ENCODE measurements at places on chromosomes 12 and 14.
A peak's percentile ranks its signal among the peaks of the same experiment; 100 is the strongest.

- DNase-seq = no peak
Observed at GRCh38 chr14:54881761-54882401, 20.7 kb downstream of the GCH1 start.

DNA sequence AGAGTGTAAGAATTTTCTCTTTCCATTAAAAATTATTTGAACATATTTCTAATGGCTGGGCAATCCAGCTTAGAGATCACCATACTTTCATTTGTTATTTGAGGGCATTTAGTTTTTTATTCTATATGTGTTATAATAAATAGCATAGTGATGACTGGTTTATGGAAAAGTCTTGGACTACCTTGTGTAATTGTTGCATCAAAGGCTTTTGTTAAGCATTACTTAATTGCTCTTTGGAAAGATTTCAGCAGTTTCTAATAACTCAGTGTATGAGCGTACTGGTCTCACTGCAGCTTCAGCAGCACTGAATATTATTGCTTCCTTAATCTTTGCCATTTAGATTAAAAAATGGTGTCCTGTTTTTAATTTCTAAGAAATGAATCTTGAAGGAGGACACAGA, 22.8 kb downstream of the TMEM19 start:
- DNase-seq = no peak

DNA sequence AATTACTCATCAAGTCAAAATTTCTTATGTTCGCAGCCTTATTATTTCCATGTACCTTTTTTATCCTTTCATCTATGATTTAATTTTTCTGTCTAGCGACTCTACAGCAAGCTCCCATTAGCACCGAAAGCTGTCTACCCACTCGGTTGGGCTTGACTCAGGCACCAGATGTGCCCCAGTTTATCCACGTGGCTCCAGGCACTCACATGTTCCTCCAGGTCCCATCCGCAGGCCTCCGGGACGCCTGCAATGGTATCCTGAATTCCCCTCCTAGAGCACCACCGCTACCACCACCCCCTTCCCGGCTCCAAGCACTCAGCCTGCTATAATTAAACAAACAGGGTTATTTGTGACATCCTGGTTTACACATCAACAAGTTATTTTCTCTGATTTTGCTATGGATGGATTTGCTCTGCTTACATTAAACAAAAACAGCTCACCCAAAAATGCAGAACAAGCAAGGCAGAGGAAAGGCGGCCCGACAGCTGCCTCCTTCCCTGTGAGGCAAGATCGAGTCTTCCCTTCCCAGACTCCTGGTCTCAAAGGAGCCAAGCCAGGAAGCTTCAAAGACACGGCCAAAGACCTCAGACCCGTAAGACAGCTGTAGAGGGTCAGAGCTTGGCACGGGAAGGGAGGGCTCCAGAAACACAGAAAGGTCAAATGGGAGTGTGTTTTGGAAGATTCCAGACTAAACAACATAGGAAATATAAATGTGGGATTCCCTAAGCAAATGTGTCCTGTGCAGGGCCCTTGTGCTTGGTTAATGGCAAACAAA, 253.8 kb downstream of the TTC8 start:
- DNase-seq = no peak

- DNase-seq = no peak
Observed at GRCh38 chr12:70963081-70963660, 42.6 kb upstream of the PTPRR start.

- no peak for DNase-seq
Observed at GRCh38 chr14:76694106-76694505, 67.2 kb upstream of the VASH1 start.

DNA sequence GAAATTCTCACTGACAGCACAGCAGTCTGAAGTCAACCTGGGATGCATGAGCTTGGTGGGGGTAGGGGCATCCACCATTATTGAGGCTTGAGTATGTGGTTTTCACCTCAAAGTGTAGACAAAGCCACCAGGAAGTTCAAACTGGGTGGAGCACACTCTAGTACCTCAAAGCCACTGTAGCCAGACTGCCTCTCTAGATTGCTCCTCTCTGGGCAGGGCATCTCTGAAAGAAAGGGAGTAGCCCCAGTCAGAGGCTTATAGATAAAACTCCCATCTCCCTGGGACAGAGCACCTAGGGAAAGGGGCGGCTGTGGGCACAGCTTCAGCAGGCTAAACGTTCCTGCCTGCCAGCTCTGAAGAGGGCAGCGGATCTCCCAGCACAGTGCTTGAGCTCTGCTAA, 143.0 kb downstream of the KITLG start:
- no peak for DNase-seq

- DNase-seq = no peak
Observed at GRCh38 chr14:45916340-45916953, 663.4 kb upstream of the MIS18BP1 start.

DNA sequence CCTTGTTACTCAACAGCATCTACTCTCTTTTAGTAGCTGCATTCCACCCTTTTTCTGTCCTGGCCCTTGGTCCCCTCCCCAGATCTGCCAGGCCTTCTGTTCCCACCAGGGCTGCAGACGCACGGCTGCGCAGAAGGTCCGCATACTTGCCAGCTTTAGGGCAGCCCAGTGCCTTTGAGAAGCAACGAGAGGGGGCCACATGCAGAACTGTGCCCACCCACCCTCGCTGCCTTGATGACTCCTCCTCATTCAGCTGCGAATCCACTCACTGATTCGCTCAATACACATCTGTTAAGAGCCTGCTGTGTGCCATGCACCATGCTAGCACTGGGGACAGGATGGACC, 39.2 kb downstream of the PRIMA1 start:
- DNase-seq = no peak

DNA sequence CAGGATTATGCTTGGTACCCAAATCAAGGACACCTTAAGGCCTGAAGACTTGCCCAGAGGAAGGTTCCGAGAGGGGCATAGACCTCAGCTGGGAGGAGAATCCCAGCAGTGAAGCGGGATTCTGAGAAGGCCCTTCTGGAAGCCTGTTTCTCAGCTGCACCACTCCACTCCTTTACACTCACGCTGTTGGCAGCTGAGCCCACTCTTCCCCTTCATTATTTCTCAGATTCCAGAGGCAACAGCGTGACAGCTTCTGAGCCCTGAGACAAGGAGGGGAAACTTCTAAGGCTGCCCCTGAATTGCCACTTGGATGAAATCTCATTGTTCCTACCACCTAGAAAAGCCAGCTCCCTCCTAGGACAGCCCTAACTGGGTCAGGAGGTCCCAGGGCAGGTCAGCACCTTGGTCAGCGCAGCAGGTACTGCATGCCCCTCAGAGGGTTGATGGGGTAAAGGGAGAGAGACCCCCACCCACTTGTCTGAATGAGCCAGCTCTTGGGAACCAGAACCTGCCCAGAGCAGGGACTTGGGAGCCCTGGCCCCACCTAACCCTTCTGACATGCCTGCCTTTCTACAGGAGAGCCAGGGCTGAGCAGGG, 53.9 kb downstream of the ISCA2 start:
- no peak for DNase-seq

GRCh38 chr14:101469382-101470247, 91.7 kb upstream of the DIO3 start:
- DNase-seq = no peak

DNA sequence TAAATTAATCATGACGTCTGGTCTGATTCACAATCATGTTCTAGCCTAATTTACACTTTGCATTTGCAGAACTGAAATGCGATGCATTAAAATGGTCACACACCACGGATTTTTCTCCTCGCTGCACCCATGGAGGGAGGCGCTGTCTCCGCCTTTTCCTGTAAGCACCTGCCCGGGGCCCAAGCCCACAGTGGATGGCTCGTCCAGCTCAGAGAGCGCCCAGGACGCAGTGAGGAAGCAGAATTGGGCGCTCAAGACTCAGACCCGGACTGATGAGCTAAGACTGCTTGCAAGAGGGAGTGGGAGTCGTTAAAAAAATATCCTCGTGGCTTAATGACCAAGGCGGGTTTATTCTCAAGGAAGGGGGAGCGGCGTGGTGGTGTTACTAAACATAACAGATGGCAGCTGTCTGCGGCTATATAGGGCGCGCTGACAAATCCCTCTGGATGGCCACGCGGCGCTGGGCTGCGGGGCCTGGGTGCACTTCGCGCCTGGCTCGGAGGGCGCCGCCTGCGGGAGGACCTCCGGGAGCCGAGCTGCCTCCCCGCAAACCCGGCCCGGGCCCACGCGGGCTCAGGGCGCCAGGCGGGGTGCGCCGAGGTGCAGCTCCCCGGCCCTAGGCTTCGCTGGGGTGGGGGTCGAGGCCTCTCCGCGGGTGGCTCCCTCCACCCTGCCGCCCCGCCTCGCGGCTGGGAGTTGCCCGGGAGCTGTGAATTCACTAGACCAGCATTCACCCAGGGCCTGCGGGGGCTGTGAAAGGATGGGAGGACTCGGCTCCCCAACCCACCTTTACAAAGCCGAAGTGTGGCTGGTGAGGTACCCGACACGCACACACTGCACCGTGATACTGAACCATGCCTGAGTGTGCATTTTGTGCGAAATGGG, 78.7 kb downstream of the PPM1A start:
- peak; percentile 17 for DNase-seq

DNA sequence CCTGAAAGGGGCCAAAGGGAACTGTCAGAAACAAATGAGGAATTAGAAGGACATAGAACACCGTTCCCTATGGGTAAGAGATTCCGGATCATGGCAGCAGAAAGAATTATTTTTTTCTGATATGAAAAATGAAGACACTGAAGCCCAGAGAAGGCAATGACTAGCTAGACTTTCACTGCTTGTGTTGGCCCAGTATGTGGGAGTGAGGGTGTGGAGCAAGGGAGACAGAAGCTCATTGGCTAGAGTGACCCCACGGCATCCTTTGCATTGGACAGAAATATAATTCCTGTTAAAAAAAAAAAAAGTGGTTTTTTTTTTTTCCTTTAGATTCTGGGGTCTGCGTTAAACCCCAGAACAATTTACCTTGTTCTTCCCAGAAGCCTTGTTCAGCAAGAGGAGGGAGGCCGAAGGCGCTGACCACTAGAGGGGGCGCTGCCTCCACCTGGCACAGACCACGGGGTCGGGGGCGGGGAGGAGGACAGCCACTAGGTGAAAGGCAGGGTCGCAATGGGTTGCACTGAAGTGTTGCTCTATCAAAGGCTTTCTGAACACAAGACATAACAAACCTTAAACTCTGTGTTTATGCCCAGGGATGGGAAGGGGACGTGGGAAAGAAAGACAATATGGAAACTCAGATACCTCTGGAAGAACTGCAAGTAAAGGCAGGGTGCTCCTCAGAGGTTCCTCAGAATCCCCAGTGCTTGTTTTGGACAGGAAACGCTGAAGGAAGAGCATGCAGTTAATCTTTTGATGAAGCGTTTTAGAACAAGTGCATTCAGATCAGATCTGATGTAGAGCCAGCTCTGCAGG, 156.8 kb downstream of the KCNA5 start:
- DNase-seq = no peak

GRCh38 chr12:86389949-86390348, 133.8 kb upstream of the MGAT4C start:
- DNase-seq = no peak

GRCh38 chr14:64865109-64865508, 14.6 kb downstream of the SPTB start:
- no peak for DNase-seq

GRCh38 chr14:46885566-46885965, 234.0 kb upstream of the RPL10L start:
- no peak for DNase-seq

- DNase-seq = no peak
Observed at GRCh38 chr14:96693252-96693820, 103.8 kb upstream of the VRK1 start.

GRCh38 chr14:101604228-101604934, 43.1 kb downstream of the DIO3 start:
- DNase-seq = no peak

GRCh38 chr14:89384023-89384422, 33.0 kb downstream of the FOXN3 start:
- no peak for DNase-seq

- DNase-seq = no peak
Observed at GRCh38 chr14:100568164-100568997, 18.8 kb downstream of the BEGAIN start.

GRCh38 chr12:52557476-52557875, 4.5 kb upstream of the KRT71 start:
- DNase-seq = no peak

DNA sequence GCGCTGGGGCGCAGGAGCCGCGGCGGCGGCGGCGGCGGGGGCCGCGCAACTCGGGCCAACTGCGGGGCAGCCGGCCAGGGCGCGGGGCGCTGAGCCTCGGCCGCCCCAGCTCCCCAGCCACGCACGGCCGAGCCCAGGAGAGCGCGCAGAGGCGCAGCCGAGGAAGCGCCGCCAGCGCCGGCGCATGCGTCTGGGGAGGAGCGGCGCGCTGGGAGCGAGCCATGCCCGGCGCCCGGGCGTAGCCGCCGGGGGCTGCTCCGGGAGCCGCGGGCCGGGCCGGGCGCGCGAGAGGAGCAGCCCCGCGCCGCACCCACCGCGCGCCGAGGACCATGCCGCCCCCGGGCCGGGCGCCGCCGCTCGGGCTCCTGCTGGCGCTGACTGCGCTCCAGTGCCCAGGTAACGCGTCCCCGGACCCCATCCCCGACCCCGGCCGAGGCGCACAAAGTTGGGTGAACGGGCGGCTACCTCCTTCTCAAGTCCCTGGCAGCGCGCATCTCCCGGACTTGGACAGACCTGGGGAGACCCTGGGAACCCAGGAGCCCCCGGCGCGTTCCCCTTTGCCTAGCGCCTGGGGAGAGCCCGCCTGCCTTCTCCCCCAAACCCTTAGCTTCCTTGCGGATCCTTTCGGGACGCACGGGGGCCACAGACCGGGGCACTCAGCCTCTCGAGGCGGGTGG, 121.4 kb downstream of the AACS start:
- no peak for DNase-seq

GRCh38 chr12:45794422-45794821, 64.9 kb downstream of the ARID2 start:
- DNase-seq = no peak

DNA sequence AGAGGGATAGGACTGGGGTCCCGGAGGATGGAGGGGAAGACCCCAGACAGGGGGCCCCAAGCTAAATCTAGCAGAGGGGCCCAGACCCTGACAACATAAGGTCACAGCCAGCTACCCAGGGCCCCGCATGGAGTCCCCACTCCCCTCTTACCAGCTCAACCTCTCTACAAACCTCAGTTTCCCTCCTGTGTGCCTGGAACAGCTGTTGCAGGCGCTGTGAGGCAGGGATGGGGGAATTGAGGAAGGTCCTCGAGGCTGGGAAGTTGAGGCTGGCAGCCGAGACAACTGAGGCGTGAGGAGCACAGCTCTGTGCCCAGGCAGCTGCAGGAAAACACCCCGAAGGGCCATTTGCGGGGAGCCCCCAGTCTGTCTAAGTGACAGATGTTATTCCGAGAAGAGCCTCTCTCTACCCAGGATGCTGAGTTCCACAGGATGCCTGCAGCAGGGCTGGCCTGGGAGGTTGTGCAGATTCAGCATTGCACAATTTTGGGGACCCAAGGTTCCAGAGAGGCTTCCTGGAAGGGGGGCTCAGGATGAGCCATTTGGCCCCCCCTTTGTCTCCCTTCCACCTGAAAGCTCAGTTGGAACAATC, 42.7 kb upstream of the NCOR2 start:
- no peak for DNase-seq

DNA sequence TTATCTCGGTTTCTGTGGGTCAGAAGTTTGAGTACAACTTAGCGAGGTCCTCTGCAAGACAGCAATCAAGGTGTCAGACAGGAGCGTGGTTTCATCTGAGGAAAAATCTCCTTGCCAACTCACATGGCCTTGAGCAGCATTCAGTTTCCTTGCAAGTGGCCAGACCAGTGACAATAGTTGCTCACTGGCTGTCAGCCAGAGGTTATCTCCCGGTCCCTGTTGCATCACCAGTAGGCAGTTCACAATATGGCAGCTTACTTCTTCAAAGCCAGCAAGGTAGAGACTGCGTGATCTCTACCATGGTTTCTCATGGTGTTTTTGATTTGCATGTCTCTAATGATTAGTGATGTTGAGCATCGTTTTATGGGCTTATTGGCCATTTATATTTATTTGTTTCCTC, 143.8 kb upstream of the DAAM1 start:
- no peak for DNase-seq
